ENCODE measurements at places on chromosomes 12 and 14.

GRCh38 chr14:101229666-101230065 is 326.1 kb upstream of the RTL1 start:
- no peak for DNase-seq

DNA sequence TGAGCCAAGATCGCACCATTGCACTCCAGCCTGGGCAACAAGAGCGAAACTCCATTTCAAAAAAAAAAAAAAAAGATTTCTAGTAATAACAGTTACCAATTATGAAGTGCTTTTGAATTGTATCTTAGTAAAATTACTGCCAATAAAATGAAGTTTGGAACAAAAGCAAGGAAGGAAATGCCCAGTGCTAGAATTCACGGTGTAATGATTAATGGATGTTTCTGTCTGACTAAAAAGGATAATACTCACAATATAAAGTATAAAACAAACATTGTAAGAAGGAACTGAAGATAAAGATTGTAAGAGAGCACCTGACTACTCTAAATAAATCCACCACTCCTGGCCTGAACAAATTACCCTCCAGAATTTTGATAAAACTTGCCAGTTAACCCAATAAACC is 4.0 kb downstream of the TMEM116 start:
- DNase-seq: no peak

- no peak for DNase-seq
Observed at GRCh38 chr12:129848876-129849275, 54.9 kb downstream of the TMEM132D start.

GRCh38 chr14:95635051-95635450 is 51.2 kb upstream of the TCL1B start:
- no peak for DNase-seq

- DNase-seq: no peak
Observed at GRCh38 chr12:10739157-10740118, 16.3 kb upstream of the YBX3 start.
